ENCODE measurements at places on chromosomes 7 and 10. TPM values are rescaled to one million over a fixed set of nuclear protein-coding genes. Genes with fewer than 3 reads are reported as not detected.

Gene LAMB1
- total RNA-seq, result not detected

DNA sequence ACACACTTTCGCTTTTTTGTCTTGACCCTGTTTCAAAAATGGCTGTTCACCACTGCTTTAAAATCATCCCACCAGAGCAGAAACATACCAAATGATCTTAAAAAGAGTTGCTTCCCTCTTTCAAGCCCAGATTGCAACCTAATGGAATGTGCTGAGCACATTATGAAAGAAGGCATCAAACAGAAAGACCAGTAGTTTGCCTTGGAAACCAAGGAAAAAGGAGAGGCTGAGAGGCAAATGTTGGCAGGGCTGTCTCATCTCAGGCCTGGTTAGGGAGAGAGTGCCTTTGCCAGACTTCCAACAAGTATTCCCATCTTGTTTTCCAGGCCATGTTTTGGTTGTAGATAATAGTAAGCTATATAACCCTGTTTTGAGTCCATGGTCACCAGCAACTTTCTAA lies 64.3 kb downstream of the ABCB4 start:
- no peak for DNase-seq

DNA sequence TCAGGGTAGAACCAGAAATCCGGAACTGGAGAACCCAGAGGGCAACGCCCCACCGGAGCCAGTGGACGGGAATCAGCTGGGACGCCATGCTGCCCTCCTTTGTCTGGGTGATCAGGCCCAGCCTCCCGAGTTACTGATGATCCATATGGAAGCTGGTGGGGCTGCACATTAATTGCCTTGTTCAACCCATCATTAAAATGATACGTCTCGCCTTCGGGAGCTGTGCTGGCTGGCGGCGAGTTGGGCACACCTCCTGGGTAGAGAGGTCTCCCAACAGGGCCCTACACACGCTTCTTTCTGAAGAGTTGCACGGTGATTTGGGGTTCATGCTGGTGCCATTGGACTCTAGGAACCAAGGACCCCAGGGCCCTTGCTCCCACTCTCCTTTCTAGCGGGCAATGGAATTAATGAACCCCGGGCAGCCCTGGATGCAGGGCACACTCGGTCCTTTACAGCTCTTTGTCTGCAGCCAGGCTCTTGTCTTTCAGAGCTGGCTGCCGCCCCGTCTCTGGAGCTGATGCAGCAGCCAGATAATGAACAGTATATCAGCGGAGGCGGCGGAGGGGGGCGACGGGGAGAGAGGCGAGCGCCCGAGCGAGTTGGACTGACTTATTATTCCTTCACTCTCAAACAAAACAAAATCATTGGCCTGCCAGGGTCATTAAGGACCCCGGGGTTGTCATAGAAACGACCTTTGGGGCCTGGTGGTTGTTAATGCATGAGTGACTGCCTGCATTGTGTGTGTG lies 412.2 kb upstream of the ZMIZ1 start:
- DNase-seq, result no peak

Gene NANOS1
- total RNA-seq, result 0.28 TPM

- DNase-seq, result no peak
These were observed 519.3 kb upstream of the PFKP start for GRCh38 chr10:2548071-2548470.

GRCh38 chr10:99788598-99789256 lies 6.3 kb downstream of the ABCC2 start:
- no peak for DNase-seq

GRCh38 chr10:131832056-131832685 lies 68.6 kb upstream of the PPP2R2D start:
- no peak for DNase-seq

DNA sequence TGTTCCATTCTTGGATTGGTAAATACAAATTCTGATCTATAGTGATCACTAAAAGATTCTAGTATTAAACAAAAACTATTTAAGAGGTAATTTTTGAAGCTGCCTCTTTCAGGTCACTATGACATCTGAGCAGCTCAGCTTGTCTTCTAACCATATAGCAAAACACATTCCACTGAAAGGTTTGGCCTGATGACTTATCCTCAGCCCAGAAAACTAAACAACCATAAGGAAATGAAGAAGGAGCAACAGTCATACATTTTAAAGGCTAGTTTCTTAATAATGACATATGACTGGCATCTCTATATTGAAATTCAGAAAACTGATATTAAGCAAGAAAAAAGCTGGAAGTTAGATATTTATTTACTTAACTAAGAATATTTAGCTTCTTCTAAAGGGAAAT lies 24.6 kb downstream of the NT5C2 start:
- no peak for DNase-seq

DNA sequence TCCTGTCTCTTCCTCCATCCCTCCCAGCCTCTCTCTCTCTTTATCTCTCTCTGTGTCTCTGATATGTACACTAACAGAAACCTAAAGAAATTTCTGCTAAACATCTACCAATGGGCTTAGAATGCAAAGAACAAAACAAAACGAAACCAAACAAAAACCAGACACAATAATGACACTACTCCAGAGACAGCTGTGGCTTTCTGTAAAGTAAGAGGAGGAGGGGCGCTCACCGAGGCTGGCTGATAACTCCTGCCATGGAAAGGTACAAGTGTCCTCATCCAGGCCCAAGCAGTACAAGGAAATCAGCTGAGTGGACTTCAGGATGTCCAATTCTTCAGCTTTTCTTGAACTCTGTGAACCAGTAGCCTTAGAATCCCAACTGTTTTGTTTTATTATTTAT lies 70.4 kb upstream of the FZD8 start:
- no peak for DNase-seq

- no peak for DNase-seq
These were observed 381.3 kb downstream of the NRG3 start for GRCh38 chr10:82256275-82256674.

- DNase-seq, result no peak
These were observed 444.1 kb downstream of the NRG3 start for GRCh38 chr10:82319074-82319473.

- DNase-seq, result peak; percentile 28
These were observed 143.2 kb downstream of the TCERG1L start for GRCh38 chr10:131168238-131168875.

- DNase-seq, result no peak
These were observed 143.8 kb downstream of the ARHGAP21 start for GRCh38 chr10:24579906-24580305.

Gene SFRP5
- not detected for total RNA-seq

GRCh38 chr7:151399906-151400305 lies 9.9 kb downstream of the WDR86 start:
- DNase-seq, result no peak

DNA sequence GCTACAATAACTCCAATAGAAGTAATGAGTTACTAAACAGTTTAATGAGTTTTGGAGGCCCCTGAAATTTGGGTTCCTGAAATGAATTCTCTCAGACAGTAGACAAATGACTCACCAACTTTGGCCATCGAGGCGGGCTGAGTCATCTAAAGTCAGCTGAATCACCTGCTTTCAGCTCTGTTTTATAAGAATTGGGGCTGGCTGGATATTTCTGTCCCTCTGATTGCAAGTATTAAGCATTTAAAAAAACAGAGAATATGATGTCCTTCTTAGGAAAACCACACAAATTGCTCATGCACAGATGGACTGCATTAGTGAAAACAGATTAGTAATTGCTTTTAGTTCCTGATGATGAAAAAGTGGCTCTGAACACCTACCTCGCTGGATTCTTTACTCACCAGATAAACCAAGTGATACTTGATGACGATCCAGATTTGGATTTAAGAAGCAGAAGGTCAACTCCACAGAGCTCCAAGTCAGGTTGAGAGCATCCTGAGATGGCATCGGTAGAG lies 59.1 kb downstream of the ZNF365 start:
- peak; percentile 78 for DNase-seq

DNA sequence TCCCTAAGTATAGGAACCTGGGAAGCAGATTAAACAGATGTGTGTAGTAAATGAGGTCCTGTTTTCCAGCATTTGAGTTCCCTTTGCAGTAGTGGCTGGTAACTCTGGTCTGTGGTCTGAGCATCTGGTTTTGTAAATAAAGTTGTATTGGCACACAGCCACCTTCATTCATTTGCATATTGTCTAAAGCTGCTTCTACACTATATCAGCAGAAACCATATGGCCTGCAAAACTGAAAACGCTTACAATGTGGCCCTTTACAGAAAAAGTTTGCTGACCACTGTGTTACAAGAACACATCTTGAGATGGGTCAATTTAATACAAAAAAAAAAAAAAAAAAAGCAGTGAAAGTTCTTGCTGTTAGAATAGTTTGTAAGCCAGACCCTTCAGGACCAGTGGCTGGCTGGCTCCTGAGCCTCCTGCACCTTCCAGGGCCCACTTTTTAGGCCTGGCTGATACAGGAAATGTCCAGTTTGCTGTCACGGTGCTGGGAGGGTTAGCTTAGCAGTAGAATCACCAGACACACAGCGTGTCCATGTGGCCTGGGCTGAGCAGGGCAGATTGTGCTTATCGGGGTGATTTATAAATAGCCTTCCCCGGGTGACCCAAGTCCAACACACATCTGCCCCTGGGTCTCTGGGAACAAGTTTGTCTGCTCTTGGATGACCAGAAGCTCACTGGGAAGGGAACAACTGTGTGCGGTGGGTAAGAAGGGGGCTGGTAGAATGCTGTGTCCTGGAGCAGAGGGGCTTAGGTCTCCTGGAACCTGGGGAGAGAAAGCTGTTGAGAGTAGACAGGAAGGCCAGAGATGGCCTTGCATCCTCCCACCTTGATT lies 1.4 kb downstream of the C10orf71 start:
- DNase-seq, result no peak

GRCh38 chr10:121617176-121617575 lies 18.9 kb upstream of the FGFR2 start:
- DNase-seq, result no peak
